ENCODE measurements at places on chromosomes 6 and 20.
A peak's percentile ranks its signal among the peaks of the same experiment; 100 is the strongest.

- no peak for DNase-seq
Observed at GRCh38 chr20:37393863-37394542, 48.1 kb downstream of the SRC start.

DNA sequence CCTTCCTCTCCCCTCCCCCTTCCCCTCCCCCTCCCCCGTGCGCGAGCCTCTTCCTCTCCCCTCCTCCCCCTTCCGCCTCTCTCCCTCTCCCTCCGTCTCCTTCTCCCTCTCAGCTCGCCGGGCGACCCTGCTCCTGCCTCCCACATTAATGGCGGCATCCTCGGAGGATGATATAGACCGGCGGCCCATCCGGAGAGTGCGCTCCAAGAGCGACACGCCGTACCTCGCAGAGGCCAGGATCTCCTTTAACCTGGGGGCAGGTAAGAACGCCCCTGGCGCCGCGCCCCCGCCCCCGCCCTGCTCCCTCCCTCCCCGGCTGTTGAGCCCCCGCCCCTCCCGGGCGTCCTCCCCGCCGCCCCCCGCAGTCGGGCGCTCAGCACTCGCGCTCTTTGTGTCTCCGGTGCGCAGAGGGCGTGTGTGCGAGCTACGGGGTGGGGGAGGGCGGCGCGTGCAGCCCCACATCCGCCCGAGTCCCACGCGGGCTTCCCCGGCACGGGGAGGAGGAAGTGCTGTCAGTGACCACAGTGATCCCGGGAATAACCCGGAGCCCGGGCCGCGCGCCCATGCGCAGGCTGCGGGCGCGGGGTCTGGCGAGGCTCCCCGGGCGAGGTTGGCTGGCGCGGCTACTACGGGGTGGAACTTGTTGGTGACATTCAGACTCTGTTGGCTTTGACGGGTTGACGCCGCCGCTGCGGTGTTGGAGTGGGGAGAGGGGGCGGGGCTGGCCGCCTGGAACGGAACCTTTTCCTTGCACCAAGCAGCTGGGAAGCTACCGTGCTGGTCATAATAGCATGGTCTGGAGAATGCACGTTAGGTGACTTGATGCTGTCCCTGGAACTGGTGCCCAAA, 33.2 kb downstream of the PHACTR1 start:
- no peak for DNase-seq

DNA sequence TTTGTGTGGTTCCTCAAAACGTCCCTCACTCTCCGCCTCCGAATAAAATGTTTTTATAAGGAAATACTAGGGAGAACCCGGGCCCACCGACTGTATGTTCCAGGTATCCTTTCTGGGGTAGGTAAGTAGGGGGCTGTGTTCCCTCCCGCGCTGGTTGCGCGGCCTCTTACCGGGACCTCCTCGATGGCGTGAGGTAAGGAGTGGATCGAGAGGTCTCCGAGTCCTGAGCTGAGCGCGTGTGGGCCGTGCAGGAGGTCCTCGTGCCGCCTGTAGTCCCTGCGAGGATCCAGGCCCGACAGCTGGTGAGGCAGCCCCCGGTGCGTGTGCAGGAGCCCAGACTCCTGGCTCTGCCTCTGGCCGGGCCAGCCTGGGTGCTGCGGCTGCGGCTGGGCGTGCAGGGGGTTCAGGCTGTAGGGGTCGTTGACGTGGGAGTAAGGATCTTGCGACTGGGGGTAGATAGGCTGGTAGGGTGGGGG, 5.1 kb downstream of the TFAP2A start:
- no peak for DNase-seq

DNA sequence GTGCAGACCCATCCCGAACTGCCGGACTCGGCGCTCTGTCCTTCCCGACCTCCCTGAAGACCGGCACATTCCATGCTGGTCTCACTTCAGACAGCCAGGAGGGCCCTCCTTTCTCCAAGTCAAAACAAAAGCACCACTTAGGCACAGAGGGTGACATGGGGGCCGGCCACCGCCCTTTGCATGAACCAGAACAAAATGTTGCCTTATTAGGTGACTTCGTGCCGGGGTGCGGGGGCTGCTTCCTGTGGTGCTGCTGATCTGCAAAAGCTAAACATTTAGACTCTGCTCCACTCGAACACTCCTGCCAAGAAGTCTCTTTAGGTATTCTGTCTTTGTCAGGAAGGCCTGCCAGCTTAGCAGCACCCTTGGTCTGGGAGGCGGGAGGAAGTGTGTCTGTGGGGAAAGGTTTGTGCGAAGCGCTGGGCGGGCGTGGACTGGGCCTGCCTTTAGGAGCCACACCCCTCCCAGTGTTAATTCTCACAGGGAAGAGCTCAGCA, 133.8 kb downstream of the SMOC2 start:
- DNase-seq: no peak

- DNase-seq: peak; percentile 54
Observed at GRCh38 chr6:44630125-44631028, 242.9 kb downstream of the CDC5L start.

- DNase-seq: no peak
Observed at GRCh38 chr6:137882225-137882961, 15.3 kb downstream of the TNFAIP3 start.
